Stimulated activated naive CD4-positive, alpha-beta T cell (primary cell): ENCODE measurements at places on chromosomes 7 and 10.

DNA sequence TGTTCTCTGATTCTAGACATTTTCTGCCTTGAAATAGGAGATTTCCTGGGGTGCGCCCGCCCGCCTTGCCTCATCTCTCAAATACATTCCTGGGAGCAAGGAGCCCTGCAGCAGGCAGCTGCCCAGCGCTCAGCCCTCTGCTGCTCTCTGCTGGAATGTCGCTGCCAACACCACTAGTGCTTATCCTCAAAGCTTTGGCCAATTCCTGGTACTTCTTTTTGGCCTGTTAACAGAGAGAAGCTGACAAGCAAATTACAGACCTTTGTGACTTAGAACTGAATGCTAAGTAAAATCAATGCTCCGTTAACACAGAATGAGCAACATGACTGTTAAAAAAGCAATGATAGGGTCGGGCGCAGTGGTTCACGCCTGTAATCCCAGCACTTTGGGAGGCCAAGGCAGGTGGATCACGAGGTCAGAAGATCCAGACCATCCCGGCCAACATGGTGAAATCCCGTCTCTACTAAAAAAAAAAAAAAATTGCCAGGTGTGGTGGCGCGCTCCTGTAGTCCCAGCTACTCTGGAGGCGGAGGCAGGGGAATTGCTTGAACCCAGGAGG is 41.9 kb upstream of the SYPL1 start:
- DNase-seq, result peak; percentile 62

DNA sequence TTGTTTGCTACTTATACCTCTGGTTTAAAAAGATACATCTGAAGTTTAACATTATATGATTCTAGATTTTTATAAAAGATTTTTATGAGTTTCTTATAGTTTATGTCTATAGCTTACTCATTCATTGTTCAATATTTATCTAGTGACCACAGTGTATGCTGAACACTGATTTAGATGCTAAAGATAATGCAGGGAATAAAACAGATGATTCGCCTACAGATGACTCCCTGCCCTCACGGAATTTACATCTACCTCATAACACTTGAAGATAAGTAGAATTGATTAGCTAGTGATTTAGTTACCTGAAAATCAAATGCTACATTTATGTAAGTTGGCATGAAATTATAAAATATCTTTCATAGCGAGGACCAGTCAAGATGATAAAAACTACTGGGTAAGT is 105.8 kb downstream of the HIPK2 start:
- DNase-seq, result no peak

DNA sequence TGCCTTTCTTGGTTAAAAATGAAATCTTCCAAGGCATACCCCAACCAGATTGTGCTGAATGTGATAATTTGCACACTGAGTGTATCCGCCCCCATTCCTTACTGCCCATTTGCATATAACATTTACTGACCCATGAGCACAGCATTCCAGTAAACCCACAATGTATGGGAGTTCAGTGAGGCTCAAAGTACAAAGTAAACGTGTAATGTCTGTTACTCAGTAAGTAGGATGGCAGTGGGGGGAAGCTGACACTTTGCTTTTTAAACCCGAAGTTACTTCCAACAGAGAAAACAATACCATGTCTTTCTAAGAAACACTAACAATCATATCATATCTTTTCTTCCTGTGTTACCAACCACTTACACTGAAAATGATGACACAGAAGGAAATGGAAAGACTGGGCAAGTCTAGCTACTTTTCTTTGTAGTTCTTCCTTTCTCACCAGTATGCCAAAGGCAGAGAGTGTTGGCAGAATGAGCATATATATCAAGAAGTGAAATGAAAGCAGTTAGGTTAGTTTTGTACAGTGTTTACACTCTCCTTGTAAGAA is 27.1 kb upstream of the SOSTDC1 start:
- DNase-seq, result no peak

DNA sequence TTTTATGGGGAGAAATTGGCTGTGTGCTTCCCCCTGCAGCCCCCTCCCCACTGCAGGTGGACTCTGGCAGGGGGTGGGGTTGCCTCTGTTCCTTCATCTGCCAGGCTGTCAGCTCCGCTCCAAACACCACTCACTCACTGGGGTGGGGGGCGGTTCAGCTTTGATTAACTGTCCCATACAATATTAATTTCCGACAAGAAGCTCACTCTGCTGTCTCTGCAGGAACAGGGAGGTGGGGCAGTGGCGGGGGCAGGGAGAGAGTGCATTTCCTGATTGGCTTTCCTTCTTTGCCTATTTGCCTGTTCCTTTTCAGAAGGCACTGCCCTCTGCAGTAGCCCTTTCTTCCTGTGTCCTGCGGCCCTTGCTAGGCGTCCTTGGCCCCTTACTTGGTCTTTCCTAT is 500.8 kb downstream of the PLXNA4 start:
- DNase-seq, result no peak

GRCh38 chr10:110664483-110665420 is 20.6 kb downstream of the RBM20 start:
- no peak for DNase-seq

GRCh38 chr10:100882671-100883311 is 30.0 kb upstream of the SLF2 start:
- DNase-seq, result no peak

GRCh38 chr10:97975598-97975997 is 54.8 kb downstream of the CRTAC1 start:
- DNase-seq, result no peak

DNA sequence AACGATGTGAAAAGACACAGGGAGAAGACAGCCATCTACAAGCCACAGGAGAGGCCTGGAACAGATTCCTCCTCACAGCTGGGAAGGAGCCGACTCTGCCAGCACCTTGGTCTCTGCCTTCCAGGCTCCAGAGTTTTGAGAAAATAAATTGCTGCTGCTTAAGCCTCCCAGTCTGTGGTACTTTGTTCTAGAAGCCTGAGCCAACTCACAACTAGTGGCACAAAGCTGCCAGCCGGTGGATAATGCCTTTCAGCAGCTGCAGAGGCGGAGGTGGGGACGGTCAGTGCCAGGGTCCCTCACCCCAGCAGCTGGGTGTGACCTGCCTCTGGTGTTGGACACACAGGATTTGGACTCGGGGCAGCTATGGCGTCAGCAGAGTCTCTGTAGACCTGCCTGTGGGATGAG is 255.4 kb upstream of the PITRM1 start:
- DNase-seq, result no peak

- no peak for DNase-seq
These were observed 176.8 kb upstream of the AGR3 start for GRCh38 chr7:17058568-17058967.

- no peak for DNase-seq
These were observed 153.3 kb downstream of the LRRTM3 start for GRCh38 chr10:67079126-67079525.

DNA sequence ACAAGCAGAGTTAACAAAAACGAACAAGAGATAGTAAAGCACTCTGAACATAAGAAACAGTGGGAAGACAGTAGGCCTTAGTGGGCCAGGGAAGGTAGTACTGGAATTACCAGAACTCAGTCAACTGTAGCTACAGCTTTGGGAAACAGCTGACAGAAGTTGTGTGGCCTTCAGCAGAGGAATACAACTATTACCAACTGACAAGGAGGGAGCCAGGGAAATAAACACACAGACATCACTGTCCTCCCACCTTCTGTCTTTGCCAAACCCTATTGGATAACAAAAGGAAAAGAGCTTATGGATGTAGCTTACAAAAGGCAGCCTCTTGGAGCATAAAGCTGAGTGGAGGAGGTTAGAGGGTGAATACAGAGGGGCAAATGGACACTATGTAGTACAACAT is 15.4 kb downstream of the MICU1 start:
- no peak for DNase-seq

- DNase-seq, result no peak
These were observed 118.8 kb downstream of the RGS10 start for GRCh38 chr10:119423510-119424257.

GRCh38 chr10:8036506-8037198 is 17.8 kb upstream of the GATA3 start:
- DNase-seq, result no peak

DNA sequence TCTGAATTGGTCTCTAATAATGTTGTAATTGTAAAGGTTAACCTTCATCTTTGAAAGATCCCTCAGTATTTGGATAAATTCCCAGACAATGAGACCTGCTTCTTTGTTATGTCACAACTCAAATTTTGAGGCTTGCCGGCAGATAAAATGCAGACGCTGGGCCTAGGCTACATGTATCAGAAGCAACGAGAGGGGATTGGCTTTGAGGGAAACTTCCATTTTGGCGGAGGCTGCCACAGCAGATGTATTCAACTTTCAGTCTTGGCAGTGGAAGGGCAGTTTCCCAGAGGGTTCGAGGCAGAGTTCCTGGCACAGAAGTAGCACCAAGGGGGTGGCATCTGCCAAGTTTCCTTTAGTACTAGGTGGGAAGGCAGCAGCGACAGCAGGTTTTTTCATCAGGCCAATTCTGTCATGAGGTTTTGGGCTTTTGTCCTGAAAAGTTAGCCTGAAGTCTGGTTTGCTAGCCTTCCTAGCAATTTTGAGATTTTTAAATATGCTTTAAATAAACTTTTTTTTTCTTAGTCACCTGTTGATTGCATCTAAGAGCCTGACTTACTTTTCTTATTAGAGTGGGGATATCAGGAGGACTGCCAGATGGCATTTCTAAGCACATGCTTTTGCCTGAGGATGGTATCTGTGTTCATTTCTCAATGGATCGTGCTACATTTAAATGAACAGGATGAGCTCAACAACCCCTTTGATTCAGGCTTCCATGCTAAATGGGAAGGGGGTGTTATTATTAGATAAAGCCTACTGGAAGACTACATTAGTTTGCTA is 89.5 kb upstream of the FAM3C start:
- DNase-seq, result no peak

GRCh38 chr10:124353091-124353815 is 65.5 kb downstream of the OAT start:
- DNase-seq, result no peak

GRCh38 chr10:119412244-119413092 is 130.1 kb downstream of the RGS10 start:
- no peak for DNase-seq

DNA sequence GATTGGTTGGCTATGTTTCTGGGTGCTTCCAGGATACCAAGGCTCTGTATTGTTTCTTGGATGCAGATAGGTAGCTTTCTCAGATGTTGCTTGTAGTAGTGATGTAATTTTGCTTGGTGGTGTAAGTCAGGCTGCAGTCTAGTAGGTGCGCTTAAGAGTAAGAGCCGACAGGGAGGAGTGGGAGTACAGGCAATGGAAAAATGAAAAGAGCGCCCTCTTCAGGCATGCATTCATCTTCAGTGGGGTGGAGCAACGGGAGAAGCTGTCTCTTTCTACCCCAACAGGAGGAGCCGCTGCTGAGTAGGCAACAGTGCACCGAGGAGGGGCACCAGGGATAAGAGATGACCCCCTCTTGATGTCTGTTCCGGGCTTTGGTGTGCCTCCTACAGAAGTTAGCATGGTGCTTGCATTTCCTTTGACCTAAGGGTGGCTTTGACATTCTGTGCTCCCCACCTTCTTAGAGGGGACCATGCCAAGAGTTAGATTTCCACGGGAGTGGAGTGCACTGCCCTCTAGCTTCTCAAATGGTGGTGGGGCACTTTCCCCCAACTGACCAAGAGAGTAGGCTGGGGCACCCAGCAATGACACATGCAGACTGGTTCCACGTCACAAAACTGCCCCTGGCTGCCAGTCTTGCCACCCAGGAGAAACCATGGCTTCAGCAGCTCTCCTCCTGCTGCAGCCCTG is 56.1 kb downstream of the ZNF783 start:
- no peak for DNase-seq

DNA sequence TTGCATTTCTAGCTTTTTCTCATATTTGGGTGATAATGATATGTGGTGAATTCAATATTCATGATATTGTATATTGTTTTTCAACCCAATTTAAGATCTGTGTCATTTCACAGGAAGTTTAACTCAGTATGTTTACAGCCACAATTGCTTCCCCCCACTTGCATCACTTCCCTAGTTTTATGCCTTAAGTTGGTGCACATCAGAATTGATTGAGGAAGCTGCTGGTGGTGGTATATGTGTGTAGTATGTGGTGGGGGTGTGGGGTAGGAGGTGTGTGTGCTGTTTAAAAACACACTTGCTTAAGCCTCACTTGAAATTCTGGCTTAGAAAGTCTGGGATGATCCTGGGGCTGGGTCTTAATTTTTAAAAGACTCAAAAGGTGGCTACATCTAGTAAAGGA is 245.1 kb upstream of the AOAH start:
- DNase-seq, result no peak

DNA sequence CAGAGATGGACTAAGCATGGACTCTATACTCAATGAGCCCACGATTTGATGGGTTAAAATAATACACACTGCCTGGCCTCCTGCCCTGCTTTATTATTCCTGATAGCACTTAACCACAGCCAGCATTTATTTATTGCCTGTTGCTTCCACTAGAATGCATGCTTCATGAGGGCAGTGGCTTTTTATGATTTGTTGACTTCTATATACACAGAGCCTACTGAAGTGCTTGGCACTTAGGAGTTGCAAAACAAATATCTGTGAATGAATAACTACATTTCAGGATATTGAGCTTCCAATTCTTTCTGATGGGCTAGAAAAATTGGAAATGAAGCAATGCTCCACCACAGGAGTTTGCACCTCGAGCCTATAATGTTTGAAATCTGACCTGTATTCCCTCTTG is 513.6 kb upstream of the ZMIZ1 start:
- DNase-seq, result no peak

- no peak for DNase-seq
These were observed 358.8 kb upstream of the MEOX2 start for GRCh38 chr7:16045296-16045695.

DNA sequence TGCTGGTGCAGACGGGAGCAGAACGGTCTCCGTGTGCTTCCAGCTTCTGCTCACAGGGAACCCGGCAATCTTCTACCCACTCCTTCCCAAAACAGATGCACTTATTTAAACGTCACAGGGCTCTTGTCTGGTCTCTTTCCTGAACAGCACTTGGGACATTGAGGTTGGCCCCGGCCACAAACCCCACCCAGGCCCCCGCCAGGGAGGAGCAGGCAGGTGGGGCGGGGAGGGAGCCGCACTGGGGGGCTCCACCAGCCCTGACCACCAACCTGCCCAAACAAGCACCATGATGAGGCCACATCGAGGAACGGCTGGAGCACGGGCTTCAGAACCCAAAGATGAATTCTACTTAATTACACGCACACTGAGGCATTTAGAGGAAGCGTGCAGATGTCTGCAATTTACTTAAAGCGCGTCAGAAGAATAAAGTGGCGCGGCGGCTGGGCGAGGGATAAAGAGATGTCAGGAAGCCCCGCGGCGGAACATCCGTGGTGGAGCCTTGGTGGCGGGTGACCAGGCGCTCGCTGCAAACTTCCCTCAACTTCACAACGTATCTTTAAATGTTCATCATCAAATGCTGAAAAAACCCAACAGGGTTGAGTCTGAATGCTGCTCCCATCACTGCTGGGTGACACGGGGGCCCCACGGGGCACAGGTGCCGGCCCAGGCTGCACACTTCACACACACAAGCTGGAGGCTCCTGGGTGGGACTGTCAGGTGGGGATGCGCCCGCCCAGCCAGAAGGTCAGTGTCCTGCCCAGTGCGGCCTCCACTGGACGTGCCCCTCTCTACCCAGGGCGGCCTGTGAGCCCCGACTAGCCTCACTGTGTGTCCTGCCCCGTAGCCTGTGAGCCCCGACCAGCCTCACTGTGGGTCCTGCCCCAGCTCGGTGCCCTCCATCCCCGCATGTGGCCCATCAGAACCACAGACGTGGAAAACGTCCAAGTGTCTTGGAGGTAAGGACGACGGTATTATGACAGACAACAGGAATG is 279.2 kb downstream of the MAD1L1 start:
- no peak for DNase-seq
